Globus pallidus (tissue), 1 donor: ENCODE measurements at places on chromosomes 2 and 18.

GRCh38 chr2:136207030-136207623 lies 89.2 kb upstream of the CXCR4 start:
- DNase-seq, result peak; percentile 24

DNA sequence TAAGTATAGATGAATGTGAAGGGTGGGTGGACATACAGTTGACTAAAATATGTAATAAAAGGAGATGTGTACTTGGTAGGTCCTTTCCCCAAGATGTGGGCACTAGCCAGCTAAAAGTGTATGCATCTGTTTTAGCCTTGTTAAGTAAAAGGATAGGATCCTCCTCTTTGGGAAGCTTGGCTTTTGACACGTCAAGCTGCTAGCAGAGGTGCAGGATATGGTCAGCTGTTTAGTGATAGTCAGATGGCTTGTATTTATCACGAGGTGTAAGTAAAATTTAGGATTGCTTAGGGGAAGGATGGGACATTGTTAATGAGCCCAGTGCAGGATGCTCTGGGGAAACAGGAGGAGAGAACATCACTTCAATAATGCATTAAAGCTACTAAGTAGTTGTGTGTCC lies 1.5 kb downstream of the MFSD6 start:
- DNase-seq, result peak; percentile 48

DNA sequence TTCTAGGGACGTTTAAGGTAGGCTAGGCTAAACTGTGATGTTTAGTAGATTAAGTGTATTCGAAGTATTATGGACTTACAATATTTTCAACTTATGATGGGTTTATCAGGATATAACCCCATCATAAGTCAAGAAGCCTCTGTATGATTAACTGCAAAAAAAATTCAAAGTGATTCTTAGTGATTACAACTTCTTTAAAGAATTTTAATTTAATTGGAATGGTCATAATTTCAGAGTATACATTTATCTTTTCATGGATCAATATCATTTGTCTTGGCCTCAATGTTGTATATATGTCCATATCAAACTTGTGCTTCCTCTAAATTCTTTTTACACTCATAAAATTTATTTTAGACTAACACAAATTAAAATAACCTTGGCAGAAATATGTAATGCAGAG lies 183.3 kb upstream of the LRP1B start:
- DNase-seq, result no peak

- no peak for DNase-seq
Observed at GRCh38 chr2:42834161-42834560, 41.8 kb upstream of the HAAO start.

GRCh38 chr2:17911491-17912260 lies 33.2 kb downstream of the KCNS3 start:
- DNase-seq, result no peak

DNA sequence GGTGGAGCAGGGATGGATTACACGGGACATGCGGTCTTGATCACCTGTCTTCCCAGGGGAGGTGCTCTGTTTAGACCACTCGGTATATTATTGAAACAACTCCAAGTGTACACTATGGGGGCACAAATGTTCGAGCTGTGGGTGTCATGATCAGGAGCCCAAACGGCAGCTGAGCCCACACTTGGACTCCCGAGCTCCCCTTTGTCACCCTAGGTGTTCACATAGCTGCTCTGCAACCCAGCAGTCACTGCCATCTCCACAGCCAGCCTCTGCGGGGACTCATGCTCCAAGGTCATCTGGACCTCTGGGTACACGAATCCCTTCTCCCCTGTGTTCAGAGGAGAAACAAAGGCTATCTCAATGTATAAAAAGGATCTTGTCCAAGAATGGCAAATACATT lies 46.0 kb downstream of the CAPN13 start:
- no peak for DNase-seq

DNA sequence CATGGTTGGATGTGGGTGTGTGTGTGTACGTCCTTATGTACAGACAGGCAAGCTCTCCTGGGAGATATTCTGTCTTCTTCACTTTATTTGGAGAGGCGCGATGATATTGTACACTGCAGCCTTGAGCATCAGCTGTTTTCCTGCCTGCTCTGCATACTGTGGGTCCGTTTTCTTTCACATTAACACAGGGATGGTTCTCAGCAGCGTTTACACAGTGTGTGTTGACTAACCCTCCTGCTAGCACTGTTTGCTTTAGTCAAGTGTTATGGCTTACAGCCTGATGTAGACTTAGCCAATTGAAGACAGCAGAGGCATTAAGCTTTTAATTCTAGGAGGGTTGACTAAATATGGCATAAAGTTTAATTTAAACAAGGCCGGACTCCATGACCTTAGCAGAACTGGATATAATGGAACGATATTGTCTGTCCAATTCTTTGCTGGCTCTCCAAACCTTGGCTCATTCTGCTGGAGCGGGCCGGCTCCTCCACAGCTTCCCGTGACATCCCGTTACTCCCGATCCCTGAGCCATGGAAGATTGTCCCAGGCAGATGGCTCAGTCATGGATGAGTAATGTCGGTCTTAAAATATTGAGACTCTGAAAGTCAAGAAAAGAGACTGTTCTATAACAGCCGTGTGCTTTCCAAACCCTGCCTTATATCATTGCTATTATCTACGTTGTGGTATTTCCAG lies 134.7 kb downstream of the TPGS2 start:
- no peak for DNase-seq

GRCh38 chr18:38646296-38646695 lies 1080.7 kb upstream of the CELF4 start:
- no peak for DNase-seq

- DNase-seq, result no peak
Observed at GRCh38 chr2:38465789-38466127, 88.7 kb upstream of the ATL2 start.

- DNase-seq, result no peak
Observed at GRCh38 chr2:75632091-75632701, 14.4 kb upstream of the MRPL19 start.

- DNase-seq, result no peak
Observed at GRCh38 chr2:233108611-233109490, 48.7 kb downstream of the INPP5D start.

DNA sequence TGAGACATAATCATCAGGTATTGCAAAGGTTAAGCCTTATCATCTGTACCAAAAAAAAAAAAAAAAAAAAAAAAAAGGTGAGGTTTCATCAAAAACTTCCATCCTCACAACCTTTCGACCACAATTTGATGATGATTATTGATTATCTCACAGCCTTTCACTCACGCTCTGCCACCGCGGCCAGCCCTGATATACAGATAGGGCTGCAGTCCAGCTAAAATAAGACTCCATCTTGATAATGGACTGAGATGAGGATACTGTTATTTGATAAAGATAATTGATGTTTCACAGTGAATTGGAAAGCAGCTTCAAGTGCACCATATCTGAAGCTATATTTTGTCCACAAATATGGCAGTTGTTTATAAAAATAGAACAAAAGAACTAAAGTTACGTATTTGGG lies 159.7 kb upstream of the BOD1L2 start:
- no peak for DNase-seq

- no peak for DNase-seq
Observed at GRCh38 chr2:67083951-67084350, 313.2 kb upstream of the ETAA1 start.

- DNase-seq, result no peak
Observed at GRCh38 chr2:172442072-172442895, 14.9 kb downstream of the ITGA6 start.

GRCh38 chr2:218970894-218971293 lies 11.4 kb downstream of the CDK5R2 start:
- no peak for DNase-seq

DNA sequence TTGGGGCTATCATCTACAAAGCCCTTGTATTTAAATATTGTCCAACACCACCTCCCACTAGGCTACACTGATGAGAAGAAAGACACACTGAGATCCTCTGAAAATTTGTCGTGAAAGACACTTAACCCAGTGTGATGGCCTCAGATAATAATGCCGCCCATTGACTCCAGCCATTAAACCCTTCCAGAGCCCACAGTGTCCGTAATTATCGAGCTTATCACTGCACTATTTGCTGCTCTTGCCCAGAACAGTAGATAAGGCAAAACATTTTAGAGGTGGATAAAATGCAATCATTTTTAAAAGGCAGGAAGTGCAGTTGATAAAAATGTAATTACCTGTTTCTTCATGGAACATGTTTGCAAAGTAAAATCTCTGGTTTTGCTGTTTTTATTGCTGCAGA lies 121.3 kb upstream of the DDX18 start:
- no peak for DNase-seq

DNA sequence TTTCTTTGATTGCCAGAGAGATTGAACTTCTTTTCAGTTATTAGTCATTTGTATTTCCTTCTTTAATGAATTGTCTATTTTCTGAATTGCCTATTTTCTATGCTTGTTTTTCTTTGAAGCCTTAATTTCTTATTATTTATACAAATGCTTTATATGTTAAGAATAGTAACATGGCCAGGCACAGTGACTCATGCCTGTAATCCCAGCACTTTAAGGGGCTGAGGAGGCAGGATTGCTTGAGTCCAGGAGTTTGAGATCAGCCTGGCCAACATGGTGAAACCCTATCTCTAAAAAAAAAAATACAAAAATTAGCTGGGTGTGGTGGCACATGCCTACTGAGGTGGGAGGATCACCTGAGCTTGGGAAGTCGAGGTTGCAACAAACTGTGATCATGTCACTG lies 4.7 kb upstream of the RAB11FIP5 start:
- DNase-seq, result no peak

DNA sequence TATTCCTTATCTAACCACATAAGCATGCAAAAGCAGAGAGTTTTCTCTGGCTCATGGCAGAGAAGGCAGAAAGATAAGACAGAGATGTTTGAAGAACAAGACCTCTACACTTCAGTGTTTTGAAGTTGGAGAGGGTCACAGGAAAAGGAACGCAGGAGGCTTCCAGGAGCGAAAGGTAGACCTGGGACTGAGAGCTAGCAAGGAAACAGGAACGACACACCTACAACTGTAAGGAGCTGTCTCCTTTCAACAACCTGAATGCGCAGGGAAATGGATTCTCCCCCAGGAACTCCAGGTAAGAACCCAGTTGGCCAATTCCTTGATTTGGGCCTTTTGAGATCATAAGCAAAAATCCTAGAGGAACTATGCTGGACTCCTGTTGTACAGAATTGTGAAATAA lies 746.6 kb upstream of the DDX18 start:
- DNase-seq, result no peak
